ENCODE measurements at places on chromosomes 2 and 18.

DNA sequence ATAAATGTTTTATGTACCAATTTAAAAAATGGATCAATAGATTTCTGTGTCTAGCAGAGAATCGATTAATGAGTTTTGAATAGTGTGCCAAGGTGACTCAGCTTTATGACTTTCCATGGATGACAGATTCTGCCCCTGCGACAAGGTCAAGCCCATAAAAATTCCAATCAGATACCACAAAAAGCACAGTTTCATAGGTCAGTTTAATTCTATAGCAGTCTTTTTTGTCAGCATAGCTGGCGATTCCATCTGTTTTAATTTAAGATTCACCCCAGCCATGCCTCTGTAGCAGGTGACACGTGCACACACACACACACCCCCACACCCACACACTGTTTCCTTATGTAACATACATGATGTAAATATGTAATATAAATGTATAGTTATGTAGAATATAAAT is 28.9 kb downstream of the RAB31 start:
- no peak for DNase-seq

GRCh38 chr2:173132531-173132930 is 56.9 kb downstream of the MAP3K20 start:
- no peak for DNase-seq

GRCh38 chr2:101828257-101828656 is 130.8 kb downstream of the MAP4K4 start:
- no peak for DNase-seq

GRCh38 chr2:216371721-216372702 is at the start of gene MARCHF4:
Gene MARCHF4, minus strand, starts transcription at chr2:216372483. Its CDS starts 2,223 bp downstream, at chr2:216370260.
- peak; percentile 63 for DNase-seq

DNA sequence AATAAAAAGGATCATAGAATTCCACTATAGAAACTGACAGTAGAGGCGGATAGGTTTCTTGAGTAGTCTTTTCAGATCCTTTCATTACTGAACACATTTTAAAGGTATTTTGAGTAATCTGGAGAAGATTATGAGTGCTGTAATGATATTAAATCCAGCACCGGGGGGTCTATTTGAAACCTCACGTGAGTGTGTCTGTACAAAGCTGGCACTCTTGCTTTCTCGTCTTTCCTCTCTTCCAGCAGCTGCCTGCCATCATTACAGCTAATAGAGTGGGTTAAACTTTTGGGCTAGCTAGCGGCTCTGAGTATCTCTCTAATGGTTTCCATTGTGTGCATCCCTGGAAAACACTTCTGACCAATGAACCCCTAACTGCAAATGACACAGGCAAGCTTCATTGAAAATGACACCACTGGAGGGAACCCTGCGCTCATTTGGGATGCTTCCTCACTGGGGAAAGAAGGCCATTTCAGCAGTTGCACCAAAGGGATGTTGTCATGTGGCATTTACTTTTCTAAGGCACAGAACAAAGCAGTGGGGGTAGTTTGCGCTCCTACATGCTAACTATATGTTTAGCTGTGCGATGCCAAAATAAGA is 101.0 kb downstream of the HRH4 start:
- no peak for DNase-seq

- DNase-seq: no peak
Observed at GRCh38 chr18:75215663-75216062, 5.1 kb downstream of the TSHZ1 start.

DNA sequence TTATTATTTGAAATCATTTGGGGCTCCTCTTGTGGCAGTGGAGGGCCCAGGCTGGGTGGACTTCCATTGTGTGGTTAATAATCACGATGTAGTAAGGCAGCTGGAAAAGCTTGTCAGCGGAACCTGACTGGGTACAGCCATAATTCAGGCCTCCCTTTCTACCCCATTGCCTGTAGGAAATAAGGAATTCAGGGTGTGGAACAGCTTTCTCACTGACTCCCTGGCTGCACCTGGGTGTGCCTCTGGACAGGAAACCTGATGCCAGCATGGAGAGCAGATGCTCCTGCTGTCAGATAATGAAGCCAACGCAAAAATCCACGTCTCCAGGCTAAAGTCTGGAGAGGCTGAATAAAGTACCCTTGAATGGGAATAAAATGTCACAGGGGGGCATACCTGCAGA is 44.2 kb downstream of the LYPD6B start:
- no peak for DNase-seq

DNA sequence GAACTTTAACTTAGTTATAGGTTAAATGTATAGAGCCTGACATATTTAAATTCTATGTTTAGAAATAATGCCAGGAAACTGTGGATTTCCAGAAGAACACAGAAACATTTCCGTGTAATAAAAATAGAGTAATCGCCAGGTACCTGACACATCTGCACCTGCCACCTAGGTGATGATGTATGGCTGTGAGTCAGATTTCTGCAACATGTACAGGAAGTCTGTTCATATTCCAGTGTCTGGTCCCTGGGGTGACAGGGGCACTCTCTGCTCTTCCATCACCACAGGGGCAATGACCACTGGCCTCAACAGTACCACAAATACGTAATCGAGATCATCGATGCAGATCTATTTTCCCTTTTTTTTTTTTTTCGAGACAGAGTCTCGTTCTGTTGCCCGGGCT is 101.1 kb upstream of the LPIN2 start:
- no peak for DNase-seq

- DNase-seq: no peak
Observed at GRCh38 chr18:77137851-77138250, 5.3 kb upstream of the MBP start.

DNA sequence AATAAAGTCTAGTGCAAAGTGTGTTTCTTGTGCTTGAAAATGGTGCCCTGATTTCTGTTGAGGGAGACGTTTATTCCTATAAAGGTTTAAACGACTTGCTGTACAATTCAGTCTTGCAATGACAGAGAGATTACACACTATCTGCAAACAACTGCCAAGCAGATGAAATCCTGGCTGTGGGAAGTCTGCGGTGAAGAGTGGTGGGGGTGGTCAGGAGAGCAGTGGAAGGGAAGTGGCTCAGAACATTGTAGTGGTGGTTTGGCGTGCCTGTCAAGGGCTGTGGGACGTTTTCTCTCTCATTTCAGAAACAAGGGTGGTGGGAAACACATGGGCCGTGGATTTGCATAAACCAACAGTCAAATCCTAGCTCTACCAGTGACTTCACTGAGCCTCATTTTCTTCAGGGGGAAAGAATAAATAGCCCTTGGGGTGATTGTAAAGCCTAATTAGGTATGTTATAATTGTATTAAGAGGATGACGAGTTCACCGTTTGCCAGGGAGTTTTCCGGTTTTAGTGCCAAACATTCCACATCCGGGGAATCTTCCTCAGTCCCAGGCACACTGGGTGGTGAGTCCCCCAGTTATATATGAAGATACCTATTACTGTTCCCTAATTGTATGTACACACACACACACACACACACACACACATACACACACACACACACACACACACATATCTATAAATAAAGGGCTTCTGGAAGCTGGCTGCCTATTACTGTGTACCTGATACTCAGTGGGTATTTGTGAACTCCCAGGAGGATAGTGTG is 115.0 kb downstream of the SPTBN1 start:
- DNase-seq: no peak

- DNase-seq: no peak
Observed at GRCh38 chr2:241902357-241902991, 32.9 kb downstream of the RTP5 start.

- DNase-seq: no peak
Observed at GRCh38 chr18:55544014-55544413, 44.0 kb downstream of the TCF4 start.

DNA sequence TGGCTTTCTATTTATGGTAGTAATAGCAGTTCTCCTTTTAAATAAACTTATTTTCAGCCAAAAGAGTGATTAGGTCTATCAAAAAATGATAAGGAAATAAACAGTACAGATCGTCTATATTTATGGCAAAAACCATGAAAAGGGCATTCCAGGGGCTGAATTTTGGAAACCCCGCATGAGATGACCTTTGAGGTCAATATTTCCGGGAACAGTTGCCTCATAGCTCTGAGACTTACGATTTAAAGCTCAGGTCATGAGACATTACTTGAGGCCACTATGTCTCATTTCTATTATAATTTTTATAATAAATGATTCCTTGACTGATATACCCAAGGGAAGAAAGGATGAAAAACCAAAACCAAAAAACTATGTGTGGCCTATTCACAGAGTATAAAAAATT is 101.1 kb downstream of the LDLRAD4 start:
- DNase-seq: no peak

DNA sequence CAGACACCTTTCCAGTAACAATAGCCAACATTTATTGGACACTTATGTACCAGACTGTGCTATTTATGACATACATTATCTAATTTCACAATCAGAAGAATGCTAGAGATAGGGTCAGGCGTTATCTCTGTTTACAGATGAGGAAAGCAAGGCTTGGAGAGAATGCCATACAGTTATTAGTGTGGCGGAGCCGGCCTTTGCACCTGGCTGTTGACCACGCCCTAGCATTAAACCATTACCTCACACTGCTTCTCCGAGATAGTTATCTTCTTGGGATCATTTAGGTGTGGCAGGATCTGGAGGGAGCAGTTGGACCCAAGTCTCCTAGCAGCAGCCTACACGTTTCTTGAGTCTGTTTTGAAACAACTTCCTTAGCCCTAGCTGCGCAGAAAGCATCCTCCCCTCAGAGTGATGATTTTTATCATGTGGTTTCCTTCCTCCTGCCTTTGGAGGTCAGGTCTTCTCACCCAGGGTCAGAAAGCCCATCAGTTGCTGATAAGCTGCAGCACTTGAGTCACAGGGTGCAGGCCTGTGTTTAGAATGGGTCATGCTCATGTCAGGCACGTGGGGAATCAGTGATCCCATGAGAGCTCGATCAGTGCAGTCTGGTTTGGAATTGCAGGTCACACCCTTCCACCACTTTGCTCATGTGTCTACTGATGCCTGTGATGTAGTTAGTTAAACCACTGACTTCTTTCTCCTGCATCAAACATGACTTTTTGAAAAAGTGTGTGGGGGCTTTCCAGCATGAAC is 118.2 kb downstream of the SPTBN1 start:
- no peak for DNase-seq
